H54 (cell line): ENCODE measurements at places on chromosomes 4 and X.

- no peak for DNase-seq
Observed at GRCh38 chr4:101232074-101232776, 115.1 kb downstream of the PPP3CA start.

DNA sequence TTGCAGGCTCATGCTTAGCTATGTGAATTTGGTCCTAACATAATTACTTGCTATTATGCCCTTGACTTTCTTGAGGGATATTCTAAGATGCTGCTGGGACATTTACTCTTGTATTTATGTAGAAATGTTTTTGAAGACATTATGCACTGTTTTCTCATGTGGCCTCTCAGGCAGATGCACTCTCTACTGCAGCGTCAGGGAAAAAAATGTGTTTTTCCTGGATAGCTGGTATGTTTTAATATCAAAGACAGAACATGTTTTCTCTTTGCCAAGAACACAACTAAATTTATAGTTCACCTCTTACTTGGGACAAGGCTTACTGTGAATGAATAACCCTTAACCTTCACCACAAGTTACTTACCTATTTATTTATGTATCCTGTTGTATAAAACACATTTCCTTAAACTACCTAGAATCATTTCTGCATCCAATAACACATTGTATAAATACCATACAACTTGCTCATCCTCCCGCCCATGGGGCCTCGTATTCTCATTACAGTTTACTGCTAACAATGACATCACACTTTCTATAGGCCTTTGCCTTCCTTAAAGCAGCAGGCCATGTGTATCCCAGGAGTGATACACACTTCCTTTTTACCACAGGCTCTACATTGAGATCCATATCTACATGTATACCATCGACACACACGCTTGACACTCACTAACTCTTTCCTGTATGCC, 178.7 kb downstream of the SLIT2 start:
- DNase-seq: no peak

GRCh38 chr4:1741208-1741607, 19.9 kb downstream of the TACC3 start:
- no peak for DNase-seq

GRCh38 chrX:51336584-51336983, 4.0 kb downstream of the NUDT10 start:
- DNase-seq: no peak

DNA sequence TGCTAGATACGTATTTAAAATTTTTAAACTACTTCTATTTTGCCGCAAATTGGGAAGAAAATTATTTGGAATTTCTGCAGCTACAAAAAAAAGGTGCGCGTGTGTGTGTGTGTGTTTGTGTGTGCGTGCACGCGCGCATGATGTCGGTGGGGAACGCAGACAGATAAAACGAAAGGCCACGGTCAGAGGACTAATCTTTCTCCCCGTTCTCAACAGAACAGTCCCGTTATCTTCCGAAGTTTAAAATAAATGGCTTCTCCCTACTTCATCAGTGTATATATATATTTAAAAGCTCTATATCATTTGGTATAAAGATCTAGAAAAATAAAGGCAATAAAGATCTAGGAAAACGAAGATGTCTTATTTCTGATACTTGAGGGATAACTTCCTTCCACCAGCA, 1.5 kb downstream of the MGARP start:
- DNase-seq: no peak

DNA sequence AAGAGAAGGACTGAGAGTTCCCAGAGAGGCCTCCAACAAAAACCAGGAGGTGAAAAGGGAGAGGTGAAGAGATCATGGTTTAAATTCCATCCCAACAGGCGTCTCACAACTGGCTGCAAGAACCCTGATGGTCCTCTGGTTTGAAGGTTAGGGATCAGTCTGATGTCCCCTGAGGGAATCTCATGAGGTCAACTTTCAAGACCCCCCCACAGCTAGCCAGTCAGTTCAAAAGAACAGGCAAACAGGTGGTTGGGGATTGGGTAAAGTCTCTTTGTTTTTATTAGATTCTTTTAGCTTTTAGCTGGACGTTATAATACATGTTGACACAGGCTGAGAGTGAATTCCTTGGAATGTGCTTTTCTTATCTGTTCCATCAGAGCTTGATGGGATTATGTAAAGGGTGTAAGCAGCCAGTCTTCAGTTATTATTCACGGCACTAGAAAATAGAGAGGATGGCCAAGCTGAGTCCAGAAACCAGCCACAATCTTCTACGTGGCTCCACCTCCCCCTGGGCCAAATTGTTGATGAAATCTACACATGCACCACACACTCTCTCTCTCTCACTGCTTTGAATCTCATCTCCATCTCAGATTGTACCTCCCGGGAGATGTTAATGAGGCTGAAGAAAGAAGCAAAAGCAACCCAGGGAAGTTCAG, 20.8 kb downstream of the ENPP6 start:
- DNase-seq: no peak

GRCh38 chr4:93779228-93779627, 49.3 kb upstream of the ATOH1 start:
- DNase-seq: no peak

GRCh38 chr4:103496800-103497199, 223.0 kb downstream of the TACR3 start:
- no peak for DNase-seq

DNA sequence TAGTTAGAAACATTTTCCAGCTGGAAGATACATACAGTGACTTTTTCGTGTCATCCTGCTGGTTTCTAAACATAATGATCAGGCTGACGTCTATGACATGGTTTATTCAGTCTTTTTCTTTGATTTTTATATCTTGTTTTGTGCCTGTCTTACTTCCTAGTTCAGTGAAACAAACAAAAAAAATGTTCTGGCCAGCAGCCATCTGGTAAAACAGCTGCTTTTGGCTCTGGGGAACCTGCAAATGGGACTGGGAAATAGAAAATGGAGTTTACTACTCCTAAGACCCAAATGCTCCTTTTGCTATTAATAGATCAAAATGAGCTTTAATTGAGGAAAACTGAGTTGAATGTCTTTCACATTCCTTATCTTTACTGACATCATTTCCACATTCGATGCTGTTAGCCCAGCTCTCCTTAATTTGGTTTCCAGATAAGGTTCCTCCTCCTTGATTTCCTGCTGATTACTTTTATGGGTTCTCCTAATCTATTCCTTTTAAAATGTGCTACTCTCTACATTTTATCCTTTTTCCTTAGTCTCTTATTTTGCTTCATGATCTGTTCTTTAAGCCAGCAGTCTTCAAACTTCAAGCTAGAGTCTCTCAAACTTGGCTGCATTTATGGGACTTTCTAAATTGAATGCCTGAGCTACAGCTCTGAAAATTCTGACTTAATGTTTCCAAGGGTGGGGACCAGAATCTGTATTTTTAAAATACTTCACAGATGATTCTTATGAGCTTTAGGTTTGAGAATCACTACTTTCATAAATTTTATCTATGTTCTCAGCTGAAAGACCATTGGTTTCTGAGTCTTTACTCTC, 499.5 kb downstream of the ANKRD50 start:
- no peak for DNase-seq

- no peak for DNase-seq
Observed at GRCh38 chr4:89754531-89754930, 82.4 kb downstream of the SNCA start.

DNA sequence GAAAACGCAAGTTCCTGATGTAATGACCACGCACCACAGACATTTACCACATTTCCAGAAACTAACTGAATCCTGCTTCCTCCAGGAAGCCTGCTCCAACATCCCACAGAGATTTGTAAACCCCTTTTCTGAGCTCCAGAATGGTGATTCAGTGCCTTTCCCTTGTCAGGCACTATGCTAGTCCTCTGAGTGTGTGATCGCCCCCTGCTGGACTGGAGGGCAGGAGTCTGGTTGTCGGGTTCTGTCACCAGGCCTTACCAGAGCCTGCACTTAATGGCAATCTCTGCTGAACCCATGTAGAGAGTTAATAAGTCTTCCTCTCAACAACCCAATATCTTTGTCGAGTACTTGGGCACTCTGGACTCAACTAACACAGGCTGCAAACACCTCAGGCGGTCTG, 14.5 kb upstream of the KDM5C start:
- DNase-seq: no peak

DNA sequence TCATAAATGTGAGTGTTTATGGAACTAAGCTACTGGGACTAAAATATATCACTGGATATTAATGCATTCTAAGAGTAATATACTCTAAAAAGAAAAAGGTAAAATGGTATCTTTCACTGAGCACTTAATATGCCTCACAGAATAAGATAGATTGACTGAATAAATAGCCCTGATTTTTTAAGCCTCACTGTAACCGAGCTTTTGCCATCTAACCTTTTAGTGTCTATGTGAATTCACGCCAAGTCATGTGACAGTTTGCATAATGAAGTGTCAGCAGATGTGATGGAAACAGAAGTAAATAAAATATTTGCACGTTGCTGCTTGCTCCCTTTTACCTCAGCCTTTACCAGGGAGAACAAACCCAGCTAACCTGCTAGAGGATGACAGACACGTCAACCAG, 119.7 kb upstream of the NWD2 start:
- no peak for DNase-seq
